ENCODE measurements at places on chromosomes 5 and 9.

DNA sequence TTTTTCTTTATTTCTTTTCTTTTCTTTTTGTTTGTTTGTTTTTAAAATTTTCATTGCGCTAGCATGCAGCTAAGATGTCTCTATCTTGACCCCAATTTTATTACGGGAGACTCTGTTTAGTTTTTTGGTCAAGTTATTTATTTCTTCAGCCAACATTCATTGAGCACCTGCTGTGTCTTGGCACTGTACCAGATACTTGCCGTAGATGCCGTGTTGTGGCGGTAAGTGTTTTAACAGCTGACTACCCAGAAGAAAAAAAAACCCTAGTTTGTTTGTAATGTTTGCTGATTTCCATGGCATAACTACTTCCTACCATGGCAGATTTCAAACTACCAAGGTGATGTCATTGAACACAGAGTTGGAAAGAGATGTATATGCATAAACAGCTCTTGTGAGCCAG lies 65.0 kb downstream of the UGCG start:
- DNase-seq = no peak

- no peak for DNase-seq
Measured at GRCh38 chr9:33040792-33041431, 15.8 kb downstream of the DNAJA1 start.

DNA sequence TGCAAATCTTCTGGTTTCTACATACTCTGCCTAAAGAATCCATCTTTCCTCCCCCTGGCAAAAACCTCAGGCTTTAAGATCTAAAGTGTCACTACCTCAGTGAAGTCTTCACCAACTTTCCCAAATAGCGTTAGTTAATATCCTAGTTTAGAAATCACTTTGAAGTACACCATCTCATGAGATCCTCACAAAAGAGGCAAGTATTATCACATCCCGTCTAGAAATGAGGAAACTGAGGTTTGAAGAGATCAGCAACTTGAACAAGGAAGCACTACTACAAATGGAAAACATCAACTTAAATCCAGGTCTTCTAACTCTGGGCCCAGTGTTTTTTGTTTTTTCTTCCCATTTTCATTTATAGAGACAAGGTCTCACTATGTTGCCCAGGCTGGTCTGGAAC lies 4.6 kb downstream of the AP3B1 start:
- DNase-seq = no peak

DNA sequence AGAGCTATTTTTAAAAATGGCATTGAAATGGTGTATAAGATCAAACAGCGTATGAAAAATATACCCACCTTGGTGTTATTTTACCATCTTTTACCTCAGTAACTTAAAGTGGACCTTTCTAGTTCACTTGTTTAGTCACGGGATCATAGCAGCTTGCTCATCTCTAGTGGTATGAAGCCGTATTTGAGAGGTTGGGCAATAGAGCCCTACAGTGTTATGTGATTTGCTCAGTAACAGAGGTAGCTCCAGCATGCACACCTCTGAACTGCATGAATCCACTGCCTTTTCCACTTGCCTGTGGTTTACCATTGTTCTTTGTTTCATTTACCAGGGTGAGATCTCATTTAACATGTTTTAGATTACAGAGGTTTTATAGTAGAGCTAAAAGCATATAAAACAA lies 134.4 kb downstream of the ATG10 start:
- DNase-seq = no peak

- DNase-seq = no peak
Measured at GRCh38 chr5:173627271-173627670, 10.8 kb upstream of the BOD1 start.

DNA sequence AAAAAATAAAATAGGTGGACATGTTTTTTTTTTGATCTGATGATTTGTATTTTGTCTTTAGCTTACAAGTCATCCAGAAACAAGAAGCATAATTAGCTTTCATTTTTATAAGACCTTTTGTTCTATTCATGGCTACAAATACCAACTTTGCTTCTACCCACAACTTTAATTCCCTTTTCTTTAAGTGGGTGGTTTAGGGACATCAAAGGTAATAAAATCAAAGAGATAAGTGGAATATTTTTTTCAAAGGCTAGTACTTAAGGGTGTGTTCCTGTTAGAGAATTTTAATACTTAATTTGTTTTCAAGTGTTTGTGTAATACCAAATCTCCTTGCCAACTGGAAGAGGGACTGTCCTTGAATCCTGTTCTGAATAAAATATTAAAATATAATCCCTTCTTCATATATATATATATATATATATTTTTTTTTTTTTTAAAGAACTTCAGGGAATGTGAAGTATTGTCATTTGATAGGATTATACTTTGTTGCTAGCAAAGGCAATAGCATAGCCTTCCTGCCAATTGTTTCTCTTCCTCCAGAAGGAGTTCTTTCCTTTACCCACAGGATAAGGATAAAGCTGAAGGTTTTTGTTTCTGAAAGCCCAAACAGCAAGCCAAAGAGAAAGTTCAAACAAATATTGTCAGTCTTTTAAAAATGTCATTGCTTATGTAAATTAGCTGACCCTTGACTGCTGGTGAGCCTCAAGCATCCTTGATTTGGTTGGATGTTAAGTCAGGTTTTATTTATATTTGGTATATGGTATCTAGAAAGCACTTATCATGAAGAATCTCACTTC lies 108.9 kb downstream of the PAM start:
- DNase-seq = no peak

DNA sequence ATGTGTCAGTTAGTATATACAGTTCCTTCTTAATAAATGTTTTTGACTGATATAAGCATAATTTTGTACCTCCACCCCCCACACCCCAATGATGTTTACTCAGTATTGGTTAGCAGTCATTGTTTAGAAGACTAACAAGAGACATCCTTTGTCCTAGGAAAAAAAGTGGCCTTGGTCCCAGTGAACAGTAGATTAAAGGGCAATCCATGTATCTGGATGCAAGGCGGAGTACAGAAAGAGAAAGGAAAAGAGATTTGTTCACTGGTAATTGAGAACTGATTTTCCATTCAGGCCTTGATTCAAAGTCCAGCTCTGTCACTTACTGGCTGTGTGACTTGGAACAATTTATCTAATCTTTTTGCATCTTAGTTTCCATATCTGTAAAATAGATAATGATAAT lies 4.6 kb downstream of the RALGPS1 start:
- no peak for DNase-seq

DNA sequence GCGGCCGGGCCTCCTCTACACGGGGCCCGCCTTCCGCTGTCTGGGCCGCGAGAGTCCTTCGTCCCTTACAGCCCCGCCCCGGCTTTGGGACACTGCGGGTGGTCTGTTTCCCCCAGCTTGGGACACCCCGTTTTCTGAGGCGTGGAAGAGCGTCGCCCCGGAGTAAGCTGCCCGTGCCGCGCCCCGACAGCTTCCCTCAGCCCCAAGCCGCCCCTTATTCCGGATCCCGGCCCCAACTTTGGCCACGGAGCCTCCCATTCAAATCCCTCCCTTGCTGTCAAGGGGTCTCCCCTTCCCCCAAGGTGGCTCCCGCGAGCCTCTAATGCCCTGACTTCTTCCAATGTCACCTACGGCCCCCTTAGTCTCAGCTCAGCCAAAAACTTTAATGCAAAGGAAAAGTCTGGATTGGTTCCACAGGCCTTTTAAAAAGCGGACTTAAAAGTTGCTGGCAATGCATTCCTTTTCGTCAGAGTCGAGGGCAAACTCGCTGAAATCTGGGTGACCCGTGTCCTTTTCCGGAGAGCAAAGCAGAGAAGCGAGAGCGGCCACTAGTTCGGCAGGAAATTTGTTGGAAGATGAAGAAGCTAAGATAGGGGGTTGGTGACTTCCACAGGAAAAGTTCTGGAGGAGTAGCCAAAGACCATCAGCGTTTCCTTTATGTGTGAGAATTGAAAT lies 19.8 kb downstream of the EXOSC2 start:
- DNase-seq = no peak

GRCh38 chr5:39661026-39661779 lies 236.4 kb upstream of the DAB2 start:
- no peak for DNase-seq

GRCh38 chr5:153797484-153797883 lies 241.2 kb downstream of the FAM114A2 start:
- no peak for DNase-seq

DNA sequence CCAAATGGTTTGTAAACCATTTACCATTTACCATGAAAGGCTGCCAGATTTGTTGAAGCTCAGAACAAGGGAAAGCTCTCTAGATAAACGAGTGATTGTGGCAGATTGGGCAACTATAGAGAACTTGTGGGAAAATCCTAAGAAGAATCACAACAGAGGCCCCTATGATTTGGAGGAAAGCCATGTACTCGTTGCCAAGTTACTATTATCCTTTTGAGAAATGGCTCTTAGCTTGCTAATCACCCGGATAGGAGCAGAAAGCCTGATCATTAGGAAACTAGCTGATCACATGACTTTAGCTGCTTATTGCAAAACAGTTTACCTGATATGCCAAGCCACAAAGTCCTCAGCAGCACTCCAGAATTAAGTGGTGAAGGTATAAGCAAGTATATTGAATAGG lies 23.5 kb upstream of the ATG10 start:
- no peak for DNase-seq

- no peak for DNase-seq
Measured at GRCh38 chr9:124595743-124596142, 88.5 kb upstream of the NR5A1 start.

DNA sequence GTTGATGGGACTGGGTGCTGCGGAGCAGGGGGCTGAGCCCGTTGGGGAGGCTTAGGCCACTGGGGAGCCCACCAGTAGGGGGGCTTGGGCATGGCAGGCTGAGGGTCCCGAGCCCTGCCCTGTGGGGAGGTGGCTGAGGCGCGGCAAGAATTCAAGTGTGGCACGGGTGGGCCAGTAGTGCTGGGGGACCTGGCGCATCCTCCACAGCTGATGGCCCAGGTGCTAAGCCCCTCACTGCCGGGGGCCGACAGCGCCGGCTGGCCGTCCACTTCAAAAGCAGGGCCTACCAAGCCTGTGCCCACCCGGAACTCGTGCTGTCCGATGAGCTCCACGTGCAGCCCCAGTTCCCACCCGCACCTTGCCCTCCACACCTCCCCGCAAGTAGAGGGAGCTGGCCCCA lies 917.5 kb downstream of the TAF11L14 start:
- DNase-seq = no peak

GRCh38 chr9:92187989-92188714 lies 72.9 kb upstream of the SPTLC1 start:
- DNase-seq = no peak

All from stimulated activated CD8-positive, alpha-beta memory T cell treated with anti-CD3 and anti-CD28 coated beads, Interleukin-7, amount 100 ng/mL, for 48 hours (primary cell).